CD4-positive, alpha-beta T cell treated with Interleukin-17A for 4 hours (primary cell): ENCODE measurements at places on chromosomes 4 and X.

- no peak for DNase-seq
These were observed 42.5 kb downstream of the RBM41 start for GRCh38 chrX:107076158-107076557.

DNA sequence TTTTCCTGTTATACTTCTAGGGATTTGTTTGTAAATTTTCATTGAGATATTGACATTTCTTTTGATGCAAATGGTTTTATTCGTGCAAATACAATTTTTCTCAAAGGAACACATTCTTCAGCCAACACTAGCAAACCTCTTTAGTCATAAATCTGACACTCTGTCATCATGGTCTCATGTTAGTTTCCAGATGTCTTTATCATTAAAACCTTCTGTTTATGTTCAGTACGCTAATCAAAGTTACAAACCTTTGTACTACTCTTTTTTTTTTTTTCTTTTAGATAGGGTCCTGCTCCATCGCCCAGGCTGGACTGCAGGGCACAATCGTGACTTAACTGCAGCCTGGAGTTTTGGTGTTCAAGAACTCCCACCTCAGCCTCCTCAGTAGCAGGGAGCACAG is 7.1 kb downstream of the SLC25A31 start:
- DNase-seq = no peak

DNA sequence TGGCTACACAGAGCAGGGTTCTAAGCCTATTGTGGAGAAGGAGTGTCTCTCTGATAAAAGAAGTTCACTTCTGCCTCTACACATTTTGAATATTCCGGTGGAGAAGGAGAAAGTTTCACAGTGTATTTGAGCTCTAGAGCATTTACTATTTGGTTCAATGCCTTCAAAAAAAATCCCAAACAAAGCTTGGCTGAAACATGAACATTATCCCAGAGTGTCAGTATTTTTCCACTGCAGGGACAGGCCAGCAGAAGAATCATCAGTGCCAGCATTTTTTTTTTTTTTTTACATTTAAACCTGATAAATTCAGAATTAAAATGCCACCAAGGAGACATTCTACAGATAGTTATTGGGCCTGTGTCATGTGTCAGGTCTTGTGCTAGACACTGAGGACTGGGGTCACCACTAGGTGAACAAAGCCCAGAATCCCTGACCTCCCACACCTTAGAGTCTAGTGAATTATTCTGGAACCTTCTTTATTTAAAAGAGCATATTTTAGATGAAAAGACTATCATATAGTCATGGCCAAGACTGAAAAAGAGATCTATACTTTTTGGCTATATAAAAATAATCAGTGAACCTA is 48.0 kb upstream of the NAP1L5 start:
- DNase-seq = no peak

DNA sequence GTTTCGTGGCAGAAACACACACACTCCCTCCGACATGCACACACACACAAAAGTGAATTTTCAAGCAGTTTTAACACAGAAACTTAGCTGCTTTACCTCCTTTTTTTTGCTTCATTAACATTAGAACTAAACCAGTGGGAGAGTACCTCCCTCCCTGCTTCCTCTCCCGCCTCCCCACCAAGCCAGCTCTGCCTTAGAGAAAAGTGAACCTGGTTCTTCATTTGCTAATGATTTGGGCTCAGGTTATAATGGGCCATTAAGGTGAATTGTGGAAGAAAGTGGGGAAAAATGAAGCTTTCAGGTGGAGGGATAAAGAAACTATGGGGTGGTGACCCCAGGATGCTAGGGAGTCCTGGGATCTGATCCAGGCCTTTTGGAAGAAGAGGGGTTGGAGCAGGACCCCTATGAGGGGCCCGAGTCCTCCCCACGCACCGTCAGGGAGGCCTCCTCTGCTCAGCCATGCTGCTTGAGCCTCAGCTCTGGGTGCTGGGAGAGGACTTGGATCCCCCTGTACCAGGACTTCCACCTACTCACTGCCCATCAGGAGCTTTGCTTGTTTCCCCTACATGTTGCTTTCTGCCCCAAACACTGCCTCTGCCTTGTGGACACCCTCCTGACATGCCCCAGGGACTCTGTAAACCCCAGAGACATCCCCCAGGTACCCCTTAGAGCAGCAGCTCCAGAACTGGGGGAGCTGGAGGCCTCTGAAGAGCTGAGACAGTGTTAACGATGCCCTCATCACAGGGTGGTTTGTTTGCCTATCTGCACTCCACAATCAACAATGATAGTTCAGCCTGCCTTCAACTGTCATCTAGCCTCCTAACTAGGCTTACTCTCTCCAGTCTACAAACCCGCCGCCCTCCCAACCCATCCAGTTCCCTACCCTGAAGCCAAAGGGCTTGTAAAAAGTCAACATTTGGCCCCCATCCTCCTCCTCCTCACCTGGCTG is 6.5 kb upstream of the JADE1 start:
- peak; percentile 8 for DNase-seq

- DNase-seq = peak; percentile 57
These were observed 7.4 kb upstream of the MGST2 start for GRCh38 chr4:139658185-139658584.

GRCh38 chr4:11732155-11732554 is 303.5 kb upstream of the HS3ST1 start:
- no peak for DNase-seq

GRCh38 chrX:109199726-109200125 is 282.2 kb downstream of the GUCY2F start:
- no peak for DNase-seq

DNA sequence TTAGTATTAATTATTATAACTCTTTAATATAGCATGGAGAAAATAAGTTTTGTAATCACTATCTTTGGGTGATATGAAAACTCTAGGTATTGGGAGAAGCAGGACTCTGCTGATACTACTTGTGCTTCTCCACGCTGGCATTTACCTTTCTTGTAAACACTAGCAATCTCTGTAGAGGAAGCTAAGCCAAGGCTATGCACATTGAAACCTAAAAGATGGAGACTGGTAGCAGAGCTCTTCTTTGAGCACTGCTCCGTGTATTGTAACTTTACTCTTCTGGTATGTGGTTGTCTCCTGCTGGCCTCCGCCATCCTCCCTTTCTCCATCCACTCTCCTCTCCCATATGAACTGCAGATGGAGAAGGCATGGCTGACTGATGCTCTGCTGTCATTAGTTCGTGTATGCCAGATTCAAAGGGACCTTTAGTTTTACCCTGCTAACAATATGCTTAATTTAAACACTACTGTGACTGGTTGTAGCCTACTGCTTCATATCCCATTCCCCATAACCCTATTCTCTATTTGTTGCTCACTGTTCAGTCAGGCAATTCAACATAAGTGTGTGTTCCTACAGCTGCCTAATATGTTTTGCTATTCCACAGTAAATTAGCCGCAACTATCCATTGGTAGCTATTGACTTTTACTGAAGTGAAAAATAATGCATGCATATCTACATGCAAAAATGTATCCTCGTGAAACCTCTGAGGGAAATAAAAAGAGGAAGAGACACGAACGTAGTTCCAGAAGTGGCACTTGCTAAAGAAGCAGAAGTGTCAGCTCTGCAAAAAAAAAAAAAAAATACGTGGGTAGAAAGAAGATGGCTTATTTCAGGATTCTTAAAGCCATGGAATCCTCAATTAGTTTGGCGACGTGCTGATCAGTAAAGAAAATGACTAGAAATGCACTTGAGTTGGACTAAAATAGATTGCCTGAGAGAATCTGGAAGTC is 55.6 kb upstream of the CCSER1 start:
- DNase-seq = no peak

DNA sequence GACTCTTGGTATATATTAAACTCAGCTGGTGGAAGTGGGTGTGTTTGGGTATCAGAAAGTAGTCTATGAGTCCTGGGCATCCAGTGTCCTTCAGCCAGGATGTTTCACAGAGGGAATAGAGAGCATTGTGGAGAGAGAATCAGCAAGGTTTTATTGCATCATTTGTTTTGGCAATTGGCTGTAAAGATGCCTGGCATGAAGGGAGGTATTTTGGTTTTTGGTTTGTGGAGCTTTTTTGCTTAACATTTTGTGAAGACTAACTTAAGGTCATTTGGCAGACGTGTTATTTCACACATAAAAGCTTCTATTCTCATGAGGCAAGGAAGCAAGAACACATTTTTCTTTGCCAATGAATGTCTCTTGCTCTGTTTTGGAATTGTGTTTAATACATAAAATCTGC is 71.1 kb downstream of the DCLK2 start:
- DNase-seq = no peak

GRCh38 chr4:156615066-156615531 is 356.5 kb downstream of the PDGFC start:
- DNase-seq = no peak

DNA sequence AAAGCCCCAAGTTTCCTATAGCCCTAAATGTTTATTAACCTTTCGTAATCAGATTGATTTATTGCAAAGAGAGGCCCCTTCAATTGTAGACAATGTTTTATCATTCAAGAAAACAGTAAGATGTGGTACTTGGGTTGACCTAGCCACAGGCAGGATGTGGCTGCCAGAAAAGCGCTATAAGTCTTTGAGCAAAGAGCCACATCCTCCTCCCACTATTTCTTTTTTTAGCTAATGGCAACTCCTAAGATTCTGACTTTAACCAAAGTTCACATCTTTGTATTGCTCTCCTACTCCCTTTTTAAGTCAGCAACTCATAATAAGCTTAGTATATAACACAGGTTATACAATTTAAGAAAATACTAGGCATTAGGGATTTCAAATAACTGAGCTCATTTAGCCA is 70.7 kb upstream of the PPP3CA start:
- peak; percentile 52 for DNase-seq

GRCh38 chr4:189143263-189143952 is 797.3 kb upstream of the FRG1 start:
- DNase-seq = no peak

GRCh38 chr4:1075225-1075624 is 38.1 kb downstream of the RNF212 start:
- DNase-seq = no peak

GRCh38 chrX:153719701-153720100 is 4.5 kb downstream of the BCAP31 start:
- DNase-seq = no peak

DNA sequence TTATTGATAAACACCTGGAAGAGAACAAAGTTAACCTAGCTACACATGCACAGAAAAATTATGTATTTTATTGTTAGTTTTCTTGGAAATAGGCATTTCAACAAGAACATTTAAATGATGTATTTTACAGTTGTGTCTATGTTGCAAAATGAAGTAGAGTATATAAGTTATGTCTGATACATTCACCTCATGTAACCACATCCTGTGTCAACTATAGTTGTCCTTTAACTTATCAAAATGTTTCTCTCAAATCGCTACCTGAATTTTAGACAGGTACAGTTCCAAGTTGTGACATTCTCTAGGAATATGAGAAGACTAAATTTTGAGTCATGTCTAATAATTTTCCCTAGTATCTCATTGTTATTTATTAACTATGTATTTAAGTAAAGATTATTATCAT is 27.2 kb upstream of the TNIP3 start:
- DNase-seq = no peak

GRCh38 chr4:152099981-152100378 is 339.2 kb upstream of the GATB start:
- peak; percentile 54 for DNase-seq

GRCh38 chr4:105276361-105277104 is 129.9 kb downstream of the TET2 start:
- no peak for DNase-seq

DNA sequence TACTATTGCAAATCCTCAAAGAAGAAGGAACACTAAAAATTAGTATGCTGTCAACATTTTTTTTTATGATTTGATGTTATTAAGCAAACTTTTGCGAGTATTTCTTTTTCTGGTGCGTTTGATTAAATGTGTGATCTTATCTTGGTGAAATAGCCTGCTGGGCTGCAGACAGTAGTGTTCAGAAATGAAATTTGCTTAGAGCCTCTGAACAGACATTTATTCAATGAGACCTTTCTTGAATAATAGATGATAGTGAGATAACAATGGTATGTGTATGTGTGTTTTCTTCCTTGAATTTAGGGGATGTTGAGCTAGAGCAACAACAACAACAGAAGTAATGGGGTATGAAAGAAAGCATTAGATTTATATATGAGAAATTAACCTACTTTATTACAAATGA is 12.7 kb downstream of the ADGRL3 start:
- no peak for DNase-seq

GRCh38 chr4:95165926-95166524 is 382.7 kb downstream of the UNC5C start:
- peak; percentile 27 for DNase-seq

DNA sequence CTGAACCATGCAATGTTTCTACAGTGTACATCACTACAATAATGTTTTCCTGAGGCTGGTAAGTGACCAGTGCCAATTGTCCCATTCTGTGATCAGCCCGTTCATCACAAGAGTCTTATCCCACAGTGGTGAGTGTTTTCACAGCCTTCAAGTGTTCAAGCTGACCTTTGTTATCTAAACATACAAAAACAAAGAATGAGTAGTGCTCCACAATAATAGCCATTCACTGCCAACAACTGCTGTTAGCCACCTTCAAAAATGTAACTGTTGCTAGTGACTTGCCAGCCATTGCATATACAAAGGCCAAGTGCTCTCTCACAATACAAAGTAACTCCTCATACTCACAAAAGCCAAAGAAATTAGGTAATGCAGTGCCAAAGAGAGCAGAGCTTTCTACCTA is 1084.1 kb downstream of the FAM133A start:
- DNase-seq = no peak

DNA sequence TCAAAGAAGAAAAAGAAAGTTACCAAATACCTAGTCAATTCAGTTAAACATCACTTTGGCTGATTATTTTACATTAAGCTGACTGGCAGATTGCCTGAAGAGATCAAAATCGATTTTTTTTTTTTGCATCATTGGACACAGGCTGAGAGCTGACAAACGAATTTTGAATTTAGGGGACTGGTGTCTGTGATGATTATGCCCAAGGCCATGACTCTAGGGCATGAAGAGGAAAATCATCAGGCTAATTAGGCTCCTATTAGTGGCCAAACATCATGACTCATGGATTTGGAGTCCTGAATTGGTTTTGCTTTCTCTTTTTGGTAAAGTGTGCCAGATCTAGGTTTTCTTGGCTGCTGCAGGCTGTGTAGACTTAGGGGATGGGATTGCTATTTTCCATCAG is 829.3 kb upstream of the LCORL start:
- no peak for DNase-seq

GRCh38 chrX:126489116-126489695 is 63.4 kb downstream of the DCAF12L1 start:
- DNase-seq = no peak

DNA sequence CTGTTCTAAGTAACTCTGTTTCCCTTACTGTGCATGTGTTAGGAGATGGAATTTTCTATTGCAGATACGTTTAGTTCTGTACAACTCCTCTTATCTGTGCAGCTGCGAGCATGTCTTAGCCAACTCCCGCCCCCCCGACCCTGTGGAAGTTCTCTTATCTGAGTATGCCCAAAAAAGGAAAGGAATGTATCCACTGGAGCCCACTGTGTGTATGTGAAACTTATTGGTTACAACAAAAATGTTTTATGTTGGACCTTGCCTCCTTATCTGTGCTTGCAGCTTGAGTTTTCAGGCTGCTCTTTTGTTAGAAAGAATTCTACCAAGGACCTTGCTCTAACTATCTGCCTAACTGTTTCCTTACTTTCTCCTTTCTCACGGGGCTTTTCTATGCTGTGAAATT is 24.2 kb upstream of the DCAF8L2 start:
- no peak for DNase-seq

GRCh38 chr4:150332086-150332485 is 249.9 kb upstream of the MAB21L2 start:
- no peak for DNase-seq
